ENCODE measurements at places on chromosomes 5 and 9.

DNA sequence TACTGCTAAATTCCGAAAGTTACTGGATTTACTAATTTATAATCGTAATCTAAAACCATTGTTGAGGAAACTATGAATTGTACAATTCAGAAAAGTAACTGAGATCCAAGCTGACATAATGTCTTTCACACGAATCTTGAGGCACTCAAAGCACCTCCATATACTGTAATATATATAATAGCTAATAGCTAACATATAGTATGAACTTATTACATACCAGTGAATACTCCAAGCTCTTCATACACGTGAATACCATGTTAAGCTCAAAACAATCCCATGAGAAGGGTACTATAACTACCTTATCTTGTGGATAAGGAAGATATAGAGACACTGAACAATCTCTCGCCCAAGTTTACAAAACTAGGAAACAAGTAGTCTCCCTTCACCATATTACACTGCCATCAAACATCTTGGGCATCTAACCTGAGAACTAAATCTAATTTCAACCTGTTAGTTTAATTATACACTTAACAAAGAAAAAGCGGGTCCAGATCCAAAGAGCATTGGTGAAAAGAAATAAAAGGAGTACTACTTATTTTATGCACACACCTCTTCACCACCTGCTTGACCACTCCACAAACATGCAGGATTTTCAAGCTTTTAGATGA, 1.0 kb downstream of the NUDCD2 start:
- DNase-seq: no peak

- DNase-seq: no peak
Measured at GRCh38 chr5:57671371-57671770, 188.8 kb upstream of the ACTBL2 start.

DNA sequence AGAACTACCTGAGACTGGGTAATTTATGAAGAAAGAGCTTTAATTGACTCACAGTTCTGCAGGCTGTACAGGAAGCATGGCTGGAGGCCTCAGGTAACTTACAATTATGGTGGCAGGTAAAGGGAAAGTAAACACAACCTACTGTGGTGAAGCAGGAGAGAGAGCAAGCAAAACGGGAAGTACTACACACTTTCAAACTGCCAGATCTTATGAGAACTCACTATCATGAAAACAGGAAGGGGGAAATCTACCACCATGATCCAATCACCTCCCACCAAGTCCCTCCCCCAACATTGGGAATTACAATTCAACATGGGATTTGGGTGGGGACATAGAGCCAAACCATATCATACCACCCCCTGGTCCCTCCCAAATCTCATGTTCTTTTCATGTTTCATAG, 58.7 kb upstream of the GPR151 start:
- no peak for DNase-seq

DNA sequence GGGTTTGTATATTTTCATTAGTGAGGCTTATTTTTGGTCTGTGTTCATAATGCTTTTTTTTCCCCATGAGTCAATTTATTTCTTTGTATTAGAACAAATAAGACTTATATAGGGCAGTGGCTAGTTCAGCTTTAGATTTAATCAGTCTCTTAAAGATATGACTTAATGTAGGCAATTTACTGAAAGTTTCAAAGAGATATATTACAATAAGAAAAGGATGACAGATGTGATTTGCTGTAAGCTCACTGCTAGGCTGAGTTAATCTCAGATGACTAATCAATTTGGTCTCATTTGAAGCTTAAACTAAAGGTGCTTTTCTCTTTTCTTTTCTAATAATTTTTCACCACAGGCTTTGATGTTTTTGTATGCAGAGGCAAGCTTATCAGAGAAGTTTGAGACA, 291.8 kb upstream of the DAP start:
- no peak for DNase-seq

DNA sequence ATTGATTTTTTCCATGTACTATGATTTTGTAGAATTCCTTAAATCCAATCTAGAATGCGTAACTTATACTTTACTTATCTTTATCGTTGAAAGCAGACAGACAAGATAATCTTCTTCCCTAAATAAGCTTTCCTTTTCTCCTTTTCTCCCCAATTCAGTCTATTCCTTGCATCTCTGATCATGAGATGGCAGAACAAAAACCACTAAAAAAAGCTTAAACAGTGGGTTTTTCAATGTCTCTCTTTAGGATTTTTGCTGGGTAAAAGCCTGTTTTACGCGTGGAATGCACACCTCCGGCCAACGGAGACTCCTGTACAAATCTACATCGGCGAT, 755 bp downstream of the CDKN2B start:
- DNase-seq: no peak

DNA sequence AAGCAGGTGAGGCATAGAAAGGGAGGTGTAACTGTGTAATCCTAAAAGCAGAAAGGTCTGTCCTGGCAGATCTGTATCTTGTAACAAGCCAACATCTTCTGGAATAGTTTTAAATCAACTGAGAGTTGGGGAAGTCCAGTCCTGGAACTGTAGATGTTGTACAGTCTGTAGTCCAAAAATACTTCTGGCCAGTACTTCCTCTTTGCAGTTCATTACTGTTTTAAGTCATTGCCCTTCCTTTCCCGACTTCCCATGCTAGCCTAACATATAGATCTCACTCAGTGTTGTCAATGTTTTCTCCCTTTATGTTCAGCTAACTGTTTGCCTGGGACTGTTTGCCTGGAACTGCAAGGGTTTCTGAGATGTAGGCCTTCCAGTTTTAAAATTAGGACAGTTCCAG, 168.5 kb upstream of the ISL1 start:
- DNase-seq: no peak

DNA sequence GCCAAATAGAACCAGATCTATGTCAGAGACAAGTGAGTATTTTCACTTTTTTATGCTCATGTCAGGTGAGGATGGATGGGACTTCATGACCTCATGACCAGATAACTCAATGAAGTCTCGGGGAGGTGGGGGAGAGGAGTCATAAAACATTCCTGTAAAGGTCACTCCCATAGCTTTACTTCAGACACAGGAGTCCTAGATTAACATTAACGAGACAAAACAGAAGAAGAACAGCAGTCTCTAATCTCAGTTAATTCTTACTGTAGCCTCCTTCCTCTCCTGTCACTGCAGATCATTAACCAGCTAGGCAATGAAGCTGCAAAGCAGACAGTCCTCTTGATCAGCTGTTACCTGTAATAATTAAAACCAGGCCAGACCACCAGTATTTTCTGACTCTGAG, 11.2 kb downstream of the CRHBP start:
- no peak for DNase-seq

DNA sequence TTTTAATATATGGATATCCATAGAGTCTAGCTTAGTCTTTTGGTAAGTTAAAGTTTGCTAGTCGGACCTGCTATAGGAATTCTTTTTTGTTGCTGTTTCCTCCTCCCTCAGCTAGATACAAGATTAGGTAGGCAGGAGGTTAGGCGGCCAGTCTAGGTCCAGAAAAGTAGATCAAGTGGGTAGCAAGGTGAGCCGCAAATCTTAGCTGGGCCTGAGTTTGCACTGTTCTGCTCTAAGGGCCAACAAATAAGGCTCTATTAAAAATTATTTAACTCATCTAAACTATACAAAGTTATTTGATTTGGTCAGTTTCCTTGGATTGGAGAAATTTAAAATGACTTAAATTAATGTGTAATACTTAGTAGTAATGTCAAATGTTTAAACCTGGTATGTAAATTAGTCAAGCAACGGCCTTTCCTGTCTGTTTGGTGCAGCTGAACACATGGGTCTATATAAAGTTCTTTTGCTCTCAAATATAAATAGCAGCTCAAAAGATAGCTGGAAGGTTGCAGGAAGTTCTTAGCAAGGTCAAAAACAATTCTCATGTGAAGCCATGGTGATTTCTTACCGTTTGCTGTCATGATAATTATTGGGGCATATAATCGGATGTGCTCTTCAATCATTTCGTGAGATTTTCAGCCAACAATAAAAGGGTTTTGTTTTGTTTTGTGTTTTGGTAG, 72.0 kb downstream of the PRKACG start:
- no peak for DNase-seq

DNA sequence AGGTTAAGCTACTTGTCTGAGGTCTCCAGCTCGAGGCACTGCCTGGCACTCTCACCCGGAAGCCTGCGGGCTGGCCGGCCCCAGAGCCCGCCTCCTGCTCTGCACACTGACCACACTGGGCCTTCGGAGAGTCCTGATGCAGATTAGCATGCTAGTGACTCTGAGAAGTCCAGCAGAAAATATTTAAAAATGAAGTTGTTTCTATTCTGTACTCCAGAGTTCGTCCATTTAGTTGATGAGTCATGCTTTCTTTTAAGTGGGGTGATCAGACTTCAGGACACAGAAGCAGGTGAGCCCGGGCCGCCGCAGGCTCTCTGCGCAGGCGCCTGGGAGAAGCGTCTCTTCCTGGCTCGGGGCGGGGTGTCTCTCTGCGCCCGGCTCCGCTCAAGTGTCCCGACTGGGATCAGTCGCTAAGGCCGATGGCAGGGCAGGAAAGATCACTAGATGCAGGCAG, 32.5 kb downstream of the FAM240B start:
- DNase-seq: no peak

DNA sequence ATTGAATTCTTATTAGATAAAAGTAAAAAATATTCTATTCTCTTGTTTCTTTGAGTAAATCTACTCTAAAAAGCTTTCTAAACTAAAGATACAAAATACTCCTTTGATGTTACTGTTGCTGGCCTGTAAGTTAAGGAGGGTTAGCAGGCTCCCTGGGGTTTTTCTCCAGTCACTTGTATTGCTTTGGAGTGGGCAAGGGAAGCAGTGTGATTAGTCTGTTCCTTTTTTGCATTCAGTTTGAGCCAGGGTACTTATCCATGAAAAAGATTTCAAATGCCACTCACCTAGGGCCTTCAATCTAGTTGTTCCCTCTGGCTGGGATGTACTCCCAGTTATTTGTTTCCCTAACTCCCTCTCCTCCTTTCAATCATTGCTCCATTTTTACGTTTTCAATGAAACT, 256.2 kb upstream of the SMC2 start:
- no peak for DNase-seq

GRCh38 chr5:121819682-121820261, 31.9 kb upstream of the FTMT start:
- no peak for DNase-seq

DNA sequence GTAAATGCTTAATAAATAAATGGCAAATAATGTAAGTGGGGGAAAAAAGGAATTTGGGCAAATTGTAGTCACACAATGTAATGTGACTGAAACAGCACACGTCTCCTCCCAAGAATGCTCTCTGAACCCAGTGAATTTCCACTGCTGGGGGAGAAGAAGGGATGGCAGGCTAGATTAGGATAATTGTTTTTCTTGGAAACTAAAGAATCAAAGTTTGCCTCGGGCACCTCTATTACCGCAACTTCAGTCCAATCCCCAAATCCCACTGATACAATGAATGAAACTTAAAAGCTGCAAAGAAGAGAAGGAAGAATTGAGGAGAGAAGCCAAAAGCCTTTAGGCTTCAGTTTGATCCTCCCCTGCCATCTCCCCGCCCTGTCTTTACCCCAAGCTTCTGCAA, 423.2 kb upstream of the PAPPA start:
- DNase-seq: no peak

GRCh38 chr5:124128867-124129266, 616.9 kb downstream of the CSNK1G3 start:
- DNase-seq: no peak

GRCh38 chr5:134784946-134785620, 26.5 kb downstream of the DDX46 start:
- DNase-seq: no peak

- DNase-seq: no peak
Measured at GRCh38 chr9:126550891-126551351, 62.8 kb upstream of the LMX1B start.

- no peak for DNase-seq
Measured at GRCh38 chr5:139016186-139016585, 141.1 kb upstream of the LRRTM2 start.

- no peak for DNase-seq
Measured at GRCh38 chr5:51632793-51633192, 249.5 kb downstream of the ISL1 start.

GRCh38 chr9:92480986-92481633, 1.2 kb downstream of the ASPN start:
- DNase-seq: no peak

DNA sequence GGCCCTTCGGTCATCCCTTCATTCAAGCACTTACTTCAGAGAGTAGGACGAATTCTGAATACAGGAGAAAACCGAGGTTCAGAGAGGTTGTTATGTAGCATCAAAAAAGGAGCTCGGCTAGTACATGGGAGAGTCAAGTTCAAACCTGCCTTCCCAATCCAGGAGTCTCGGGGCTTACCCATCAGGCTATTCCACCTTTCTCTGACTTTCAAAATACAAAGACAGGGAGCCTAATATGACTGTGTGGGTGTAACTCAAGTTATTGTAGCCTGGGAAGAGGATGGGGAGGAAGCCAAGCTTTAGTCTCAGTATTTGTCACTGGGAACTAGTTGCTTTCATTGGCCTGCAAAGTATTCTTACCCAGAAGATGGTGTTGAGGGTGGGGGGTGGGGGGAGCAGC, 274.8 kb upstream of the PANK3 start:
- DNase-seq: no peak

DNA sequence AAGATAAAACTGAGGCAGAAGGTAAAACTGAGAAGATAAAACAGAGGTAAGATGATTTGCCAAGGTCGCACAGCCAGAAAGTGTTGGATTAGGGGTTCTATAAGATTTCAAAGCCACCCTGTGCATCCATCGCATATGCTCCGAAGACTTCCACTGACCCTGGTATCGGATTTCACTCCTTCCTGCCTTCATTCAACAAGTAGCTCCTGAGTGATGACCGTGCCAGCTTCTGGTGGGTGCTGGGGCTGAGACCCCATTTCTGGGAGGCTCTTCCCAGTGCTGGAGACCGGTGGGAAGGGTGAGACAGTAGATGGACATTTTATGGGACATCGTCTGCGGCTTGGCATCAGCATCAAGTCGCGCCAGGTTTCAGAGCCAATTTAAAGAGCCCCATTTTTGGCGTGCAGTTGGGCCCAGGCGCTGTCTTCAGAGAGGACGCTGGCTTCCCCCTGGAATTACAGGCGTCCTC, 53.7 kb upstream of the DAB2IP start:
- DNase-seq: no peak

- DNase-seq: no peak
Measured at GRCh38 chr5:89351222-89351621, 468.2 kb upstream of the MEF2C start.

DNA sequence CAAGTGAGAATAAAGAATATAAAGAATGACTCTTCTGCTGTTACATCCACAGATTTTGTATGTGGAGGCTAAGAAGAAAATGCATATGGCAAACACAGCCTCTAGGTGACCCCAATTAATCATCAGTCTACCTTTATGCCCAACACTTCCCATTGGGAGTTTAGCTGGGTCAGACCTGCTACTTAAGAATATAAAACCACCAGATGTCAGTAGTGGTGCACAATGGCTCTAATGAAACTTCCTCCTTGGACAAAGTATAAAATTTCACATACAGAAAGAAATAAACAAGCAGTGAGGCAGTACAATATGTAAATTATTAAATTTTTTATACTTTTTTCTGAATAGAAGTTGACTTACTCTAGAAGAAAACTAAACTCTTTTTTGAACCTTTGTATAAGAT, 539.9 kb downstream of the BRINP1 start:
- no peak for DNase-seq

GRCh38 chr9:96655198-96655851, at the start of gene PRXL2C:
PRXL2C (minus strand) TSS chr9:96655317; CDS start chr9:96655281, 36 bp downstream.
- peak; percentile 72 for DNase-seq
